ENCODE measurements at places on chromosomes 2 and 18.

- DNase-seq: no peak
Observed at GRCh38 chr2:134167015-134167414, 86.9 kb upstream of the MGAT5 start.

DNA sequence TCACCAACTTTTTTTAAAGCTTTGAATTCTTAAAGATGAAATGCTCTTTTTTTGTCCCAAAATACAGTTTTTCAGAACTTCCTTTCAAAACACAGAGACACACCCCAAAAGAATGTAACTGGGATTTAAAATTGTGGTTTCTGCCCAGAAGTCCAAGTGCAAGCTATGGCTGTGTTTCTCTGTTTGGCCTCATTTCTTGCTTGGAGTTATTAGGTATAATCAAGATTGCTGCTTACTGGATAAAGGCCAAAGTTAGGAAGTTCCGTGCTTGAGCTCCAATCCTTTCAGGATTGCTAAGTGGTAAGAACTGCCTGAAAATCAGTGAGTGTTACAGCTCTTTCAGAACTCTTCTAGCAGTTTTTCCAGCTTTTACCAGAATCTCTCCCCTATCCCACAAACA is 16.9 kb downstream of the ZBTB7C start:
- no peak for DNase-seq

GRCh38 chr2:194539425-194539824 is 1117.6 kb upstream of the SLC39A10 start:
- DNase-seq: no peak

GRCh38 chr2:236642125-236642524 is 72.5 kb downstream of the ACKR3 start:
- DNase-seq: no peak

- DNase-seq: no peak
Observed at GRCh38 chr18:58670404-58671110, 708 bp upstream of the MALT1 start.

DNA sequence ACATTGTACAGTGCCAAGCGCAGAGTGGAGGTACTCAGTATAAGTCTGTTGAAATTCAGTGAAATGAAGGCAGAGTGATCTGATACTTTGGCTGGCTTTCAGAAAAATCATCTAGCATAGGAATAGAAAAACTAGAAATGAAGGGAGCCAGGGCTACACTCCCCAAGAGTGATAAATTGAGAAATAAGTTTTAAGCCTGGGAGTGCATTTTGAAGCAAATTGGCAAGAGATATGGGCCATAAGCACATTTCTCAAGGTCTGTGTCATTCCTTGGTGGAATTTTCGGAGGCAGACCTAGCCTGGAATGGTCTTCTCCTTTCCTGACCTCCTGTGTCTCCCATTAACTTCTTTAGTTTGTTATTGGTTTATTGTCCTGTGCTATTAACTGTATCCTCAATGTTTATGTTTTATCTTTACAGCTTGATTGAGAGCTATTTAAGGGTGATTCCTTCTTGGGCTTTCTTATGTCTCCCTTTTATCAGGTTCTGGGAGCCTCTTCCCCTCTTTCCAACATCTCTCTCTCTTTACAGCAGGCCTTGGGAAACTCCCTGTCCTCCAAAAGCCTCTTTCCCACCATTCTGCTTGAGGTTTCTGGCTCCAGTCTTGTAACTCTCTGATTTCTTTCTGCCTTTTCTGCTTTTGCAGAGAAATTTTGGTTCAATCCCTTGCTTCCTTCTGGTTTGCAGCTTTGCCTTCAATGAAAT is 649.5 kb downstream of the SLC4A3 start:
- DNase-seq: no peak

- DNase-seq: no peak
Observed at GRCh38 chr18:46331316-46331715, 227.1 kb downstream of the HAUS1 start.

DNA sequence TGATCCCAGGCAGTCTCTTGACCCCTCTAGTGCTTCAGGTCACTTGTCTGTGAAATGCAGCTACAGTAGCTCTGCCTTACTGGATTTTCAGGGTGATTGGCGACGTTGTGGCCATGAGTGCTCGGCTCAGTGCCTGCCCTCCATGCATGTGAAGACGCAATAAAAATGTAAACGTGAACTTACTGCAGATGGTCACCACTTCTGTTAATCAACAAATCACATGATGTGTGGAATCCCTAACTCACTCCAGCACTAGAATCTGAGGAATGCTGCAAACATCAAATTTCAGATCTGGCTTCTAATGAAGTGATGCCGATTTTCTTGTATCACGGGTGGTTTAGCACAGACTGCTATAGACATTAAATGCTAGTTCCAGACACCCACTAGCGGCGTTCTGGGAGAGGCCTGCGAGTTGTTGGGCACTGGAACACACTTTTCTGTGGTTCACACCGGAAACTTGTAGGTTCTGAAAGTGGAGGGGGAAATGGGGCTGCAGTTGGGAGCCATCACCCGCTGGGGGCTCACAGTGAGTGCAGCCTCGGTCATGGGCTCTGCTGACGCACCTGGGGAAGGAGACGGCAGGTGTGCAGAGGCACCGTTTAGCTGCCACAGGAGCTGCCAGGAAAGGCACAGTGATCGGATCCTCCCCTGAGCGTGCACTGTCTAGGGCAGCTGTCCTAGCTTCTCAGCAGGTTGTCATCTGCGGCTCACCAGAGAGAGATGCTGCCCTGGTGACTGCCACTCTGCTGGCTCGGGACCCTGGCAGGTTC is 6.5 kb downstream of the CNDP1 start:
- no peak for DNase-seq

GRCh38 chr2:10413503-10413902 is 34.6 kb downstream of the ODC1 start:
- DNase-seq: no peak

DNA sequence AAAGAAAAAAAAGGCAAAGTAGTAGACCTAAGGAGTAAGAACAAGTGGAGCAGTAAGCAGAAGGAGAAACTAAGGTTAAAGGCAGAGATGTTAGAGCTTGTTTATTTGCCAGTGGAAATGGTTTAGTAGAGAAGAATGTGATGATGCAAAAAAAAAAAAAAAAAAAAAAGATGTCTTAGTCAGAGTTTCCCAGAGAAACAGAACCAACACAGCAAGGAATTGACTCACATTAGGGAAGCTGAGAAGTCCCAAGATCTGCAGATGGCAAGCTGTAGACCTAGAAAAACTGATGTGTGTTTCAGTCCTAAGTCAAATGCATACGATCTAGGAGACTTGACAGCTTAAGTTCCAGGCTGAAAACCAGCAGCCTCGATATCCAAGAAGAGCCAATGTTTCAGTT is 1548.8 kb upstream of the LRRTM1 start:
- no peak for DNase-seq

DNA sequence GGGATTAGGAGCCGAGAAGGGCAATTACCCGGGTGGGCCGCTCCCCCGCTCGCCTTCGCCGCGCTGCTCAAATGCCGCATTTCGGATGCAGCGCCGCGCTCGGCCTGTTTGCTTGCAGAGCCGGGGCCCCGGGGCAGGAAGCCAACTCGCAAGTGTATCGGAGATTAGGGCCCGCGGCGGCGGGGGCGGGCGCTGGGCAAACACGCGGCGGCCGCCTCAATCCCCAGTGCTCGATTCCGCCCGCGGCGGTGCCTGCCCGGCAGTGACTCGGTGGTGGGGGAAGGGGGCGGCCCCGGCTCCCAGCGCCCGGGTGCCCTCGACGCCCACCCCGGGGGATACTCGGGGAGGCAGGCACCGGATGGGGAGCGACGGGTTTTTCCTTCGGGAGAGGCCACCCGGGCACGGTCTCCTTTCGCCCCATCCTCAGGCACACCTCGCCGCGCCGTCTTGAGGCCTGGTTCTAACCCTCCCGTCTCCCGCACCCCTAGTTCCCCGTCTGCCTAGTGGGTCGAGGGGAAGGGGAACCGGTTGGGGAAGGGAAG is 26.6 kb upstream of the NOTO start:
- peak; percentile 42 for DNase-seq

DNA sequence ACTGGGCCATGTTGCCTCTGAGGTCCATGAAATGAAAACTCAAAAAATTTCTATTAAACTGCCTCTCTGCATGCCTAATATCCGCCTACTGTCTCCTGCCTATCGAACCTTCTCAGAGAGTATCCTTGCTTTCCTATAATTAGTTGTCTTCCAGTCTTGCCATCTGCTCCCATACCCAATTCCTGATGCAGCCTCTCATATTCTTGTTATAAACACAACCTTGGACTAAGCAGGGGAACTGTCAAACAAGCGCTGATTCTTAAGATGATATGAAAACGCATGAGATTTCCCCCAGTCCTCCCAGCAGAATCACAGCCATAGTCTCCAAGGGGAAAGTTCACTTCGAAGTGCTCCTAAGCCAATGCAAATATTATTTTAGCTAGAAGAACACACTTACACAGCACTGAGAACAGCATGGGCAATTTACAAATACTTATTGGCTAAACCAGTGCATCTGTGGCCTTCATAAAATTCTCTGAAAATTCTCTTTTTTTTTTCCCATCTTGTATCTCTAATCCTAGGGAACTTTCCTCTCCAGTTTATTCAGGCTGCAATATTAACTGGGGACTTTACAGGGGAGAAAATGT is 471.6 kb downstream of the MBD2 start:
- no peak for DNase-seq

DNA sequence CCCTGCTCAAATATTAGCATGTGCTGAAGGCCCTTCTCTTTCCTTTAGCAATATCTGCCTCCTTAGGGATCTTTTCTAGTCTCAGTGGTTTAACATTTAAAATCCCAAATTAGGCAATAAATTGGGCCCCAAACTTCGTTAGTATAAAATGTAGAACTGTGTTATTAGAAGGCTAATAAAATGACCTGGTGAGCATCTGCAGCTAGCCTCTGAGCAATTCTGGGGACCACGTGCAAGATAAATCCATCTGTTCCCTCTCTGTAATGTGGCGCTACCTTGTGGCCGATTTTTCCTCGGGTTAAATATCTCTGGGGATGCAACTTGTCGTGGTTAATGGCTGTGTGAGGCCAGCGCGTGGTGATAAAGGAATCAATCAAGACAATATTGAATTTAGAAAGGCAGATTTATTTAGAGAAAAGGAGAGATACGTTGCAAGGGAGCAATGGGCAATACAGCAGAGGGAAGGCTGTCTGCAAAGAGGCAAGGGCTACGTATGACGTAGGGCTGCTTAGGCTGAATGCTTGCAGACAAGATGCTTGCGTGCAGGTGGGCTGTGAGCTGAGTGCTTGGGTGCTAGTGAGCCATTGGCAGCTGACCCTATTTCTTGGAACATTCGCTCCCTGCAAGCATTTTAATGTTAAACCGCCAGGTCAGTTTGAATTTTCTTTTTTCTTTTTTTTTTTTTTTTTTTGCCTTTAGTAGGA is 18.5 kb upstream of the IL36G start:
- no peak for DNase-seq

GRCh38 chr2:158746488-158746887 is 48.6 kb upstream of the DAPL1 start:
- DNase-seq: no peak

DNA sequence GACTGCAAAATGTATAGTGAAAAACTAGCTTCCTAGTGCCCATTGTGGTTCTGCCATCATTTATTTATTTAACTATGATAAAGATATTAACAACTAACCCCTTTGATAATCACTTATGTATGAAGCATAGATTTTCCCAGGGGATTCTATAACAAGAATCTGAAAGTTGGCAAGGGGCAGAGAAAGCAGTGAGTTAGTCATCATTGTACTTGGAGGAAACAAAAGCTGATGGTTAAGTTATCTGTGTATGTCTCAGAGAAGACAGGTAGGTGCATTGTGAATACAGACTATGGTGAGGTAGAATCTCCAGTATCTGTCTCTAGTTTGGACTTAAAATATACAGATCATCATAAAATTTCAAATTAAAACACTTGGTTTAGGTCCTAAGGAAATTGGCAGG is 2159.1 kb upstream of the CELF4 start:
- no peak for DNase-seq

GRCh38 chr2:138021154-138021553 is 56.9 kb downstream of the HNMT start:
- no peak for DNase-seq

DNA sequence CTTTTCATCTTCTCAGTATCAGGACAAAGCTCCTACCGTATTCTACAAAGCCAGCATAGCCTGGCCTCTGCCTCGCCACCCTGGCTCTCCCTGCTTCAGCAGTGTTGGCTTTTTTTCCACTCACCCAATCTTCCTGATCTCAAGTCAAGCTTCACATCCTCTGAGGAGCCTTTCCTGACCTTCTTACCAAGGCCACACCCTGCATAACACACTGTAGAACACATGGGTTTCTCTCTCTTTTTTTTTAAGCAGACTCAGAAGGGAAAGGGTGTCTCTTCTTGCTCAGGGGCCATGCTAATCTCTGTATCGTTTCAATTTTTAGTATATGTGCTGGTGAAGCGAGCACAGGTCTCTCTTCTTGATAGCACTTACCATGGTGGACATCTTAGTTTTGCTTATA is 15.2 kb downstream of the FBXO36 start:
- no peak for DNase-seq

DNA sequence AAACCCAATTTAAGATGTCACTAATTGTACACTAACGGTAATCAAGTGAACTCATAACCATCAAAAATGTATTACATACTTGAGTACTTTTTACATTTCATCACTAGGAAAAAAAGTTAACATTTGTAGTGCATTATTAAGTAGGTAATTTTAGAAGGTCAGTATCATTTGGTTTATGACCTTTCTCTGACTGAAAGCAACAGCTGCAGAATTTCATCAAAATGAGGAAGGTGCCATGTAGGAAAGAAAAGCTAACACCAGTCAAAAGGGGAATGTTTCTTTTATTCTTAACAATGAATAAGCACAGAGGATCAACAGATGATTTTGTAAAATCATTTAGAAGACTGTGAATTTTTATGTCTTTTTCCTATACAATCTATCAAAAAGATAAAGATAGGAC is 79.0 kb downstream of the PIGN start:
- DNase-seq: no peak

- DNase-seq: no peak
Observed at GRCh38 chr2:215887303-215887702, 126.0 kb downstream of the MREG start.

DNA sequence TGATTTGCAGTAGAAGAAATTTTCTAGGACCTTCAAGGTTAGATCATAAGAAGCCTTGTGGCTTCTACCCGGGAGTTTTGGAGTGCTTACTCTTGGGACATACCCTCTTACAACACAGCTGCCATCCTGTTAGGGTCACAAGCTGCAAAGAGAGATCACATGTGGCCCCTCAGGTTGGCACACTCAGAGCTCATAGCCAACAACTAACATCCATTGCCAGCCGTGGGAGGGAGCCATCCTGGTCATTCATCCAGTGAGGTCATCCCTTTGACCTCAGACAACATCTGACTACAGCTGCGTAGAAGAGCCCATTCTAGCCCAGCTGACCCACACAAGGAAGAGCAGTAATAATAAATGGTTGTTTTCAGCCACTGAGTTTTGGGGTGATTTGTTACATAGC is 76.9 kb upstream of the NABP1 start:
- DNase-seq: no peak

- DNase-seq: no peak
Observed at GRCh38 chr18:49907346-49907929, 94.1 kb upstream of the ACAA2 start.
